ENCODE measurements at places on chromosomes 4 and X. TPM values are rescaled to one million over a fixed set of nuclear protein-coding genes. Genes with fewer than 3 reads are reported as not detected.

GRCh38 chr4:17502756-17503155 lies 9.1 kb downstream of the QDPR start:
- H3K27ac ChIP-seq: no peak overlapping the region
- H3K36me3 ChIP-seq: peaks cover 41% of the 10 kb centered on the region
- no peaks in the 10 kb centered on the region for H3K27me3 ChIP-seq
- no peak overlapping the region for H3K4me3 ChIP-seq

DNA sequence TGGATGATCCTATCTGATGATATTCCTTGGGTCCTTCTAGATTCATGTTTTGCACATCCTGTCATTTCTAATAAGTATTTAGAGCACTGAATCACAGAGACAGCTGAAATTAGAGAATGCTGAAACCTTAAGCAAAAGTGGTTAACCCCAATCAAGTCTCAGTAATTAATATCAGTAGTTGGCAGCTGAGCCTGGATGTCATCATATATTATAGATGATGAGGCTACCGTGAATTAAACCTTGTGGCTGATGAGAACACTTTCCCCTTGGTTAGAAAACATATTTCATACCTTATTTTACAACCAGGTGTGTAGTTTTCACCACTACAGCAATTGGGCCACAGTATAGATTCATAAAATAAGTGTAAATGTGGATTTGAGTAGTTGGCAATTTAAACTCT lies 499.0 kb downstream of the PDGFC start:
- no peaks in the 10 kb centered on the region for H3K36me3 ChIP-seq
- H3K27ac ChIP-seq: no peak overlapping the region

Gene NPY2R
- not detected for total RNA-seq

Gene SLIT2
- total RNA-seq: not detected

Gene LRAT
- not detected for total RNA-seq

Gene GRK4
- 5.2 TPM for total RNA-seq

Gene RHOXF2
- not detected for total RNA-seq
